Smooth muscle cell of bladder (primary cell): ENCODE measurements at places on chromosomes 16 and 17. TPM values are rescaled to one million over a fixed set of nuclear protein-coding genes. Genes with fewer than 3 reads are reported as not detected.

Gene EXOC3L1
- 0.09 TPM in 1 of 2 replicates, not detected in the other for total RNA-seq

Gene TMEM132E
- total RNA-seq = under 0.01 and 0.09 TPM in 2 replicates

Gene ARL17B
- 2.4 and 4.6 TPM in 2 replicates for total RNA-seq

Gene PRR29
- 0.28 and 0.57 TPM in 2 replicates for total RNA-seq

Gene KRTAP3-1
- total RNA-seq = not detected in 2 replicates

Gene ZFP3
- total RNA-seq = 1.0 and 1.3 TPM in 2 replicates

Gene PPY
- total RNA-seq = not detected in 2 replicates

Gene ZNF423
- 0.28 and 1.0 TPM in 2 replicates for total RNA-seq
